ENCODE measurements at places on chromosomes 12 and 14.

- peak; percentile 58 for DNase-seq
These were observed 831 bp upstream of the NKX2-1 start for GRCh38 chr14:36520601-36521525.

GRCh38 chr14:104246401-104247335 is 108.3 kb downstream of the KIF26A start:
- no peak for DNase-seq

DNA sequence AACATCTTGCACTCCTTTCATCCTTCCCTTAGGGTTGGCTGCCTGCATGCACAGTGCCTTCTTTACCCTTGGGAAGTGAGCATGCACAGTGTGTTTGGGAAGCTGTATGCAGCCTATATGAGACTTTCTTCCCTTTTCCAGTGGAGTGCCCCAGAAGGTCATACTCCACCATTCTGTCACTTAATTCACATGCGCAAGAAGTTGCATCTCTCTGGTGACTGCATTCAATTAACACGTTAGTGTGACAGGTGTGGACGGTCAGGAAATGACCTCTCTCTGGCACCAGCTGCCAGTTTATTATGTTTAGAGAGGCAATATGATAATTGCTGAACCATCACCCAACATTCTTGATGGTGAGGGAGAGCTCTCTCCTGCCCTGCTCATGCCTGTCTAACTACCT is 770.0 kb downstream of the FLRT2 start:
- no peak for DNase-seq

DNA sequence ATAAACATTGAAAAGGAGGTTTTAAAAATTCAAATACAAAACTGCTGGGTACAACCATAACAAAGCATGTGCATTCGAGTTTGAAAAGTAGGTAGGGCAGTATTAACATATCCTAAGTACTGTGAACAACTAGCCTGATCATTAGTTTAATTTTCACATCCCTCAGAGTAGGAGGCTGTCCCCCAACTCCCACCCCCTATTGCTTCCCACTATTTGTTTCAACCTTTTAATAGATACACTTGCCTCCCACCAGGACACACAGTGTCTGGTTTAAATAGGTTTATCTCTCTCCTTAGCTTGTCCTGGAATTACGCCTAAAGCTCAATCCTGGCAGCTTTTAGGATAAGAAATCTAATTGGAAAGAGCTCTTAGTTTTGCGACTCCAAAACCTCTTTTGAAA is 2.1 kb downstream of the TAOK3 start:
- DNase-seq, result no peak

- no peak for DNase-seq
These were observed 50.9 kb upstream of the PPFIA2 start for GRCh38 chr12:81809829-81810595.

DNA sequence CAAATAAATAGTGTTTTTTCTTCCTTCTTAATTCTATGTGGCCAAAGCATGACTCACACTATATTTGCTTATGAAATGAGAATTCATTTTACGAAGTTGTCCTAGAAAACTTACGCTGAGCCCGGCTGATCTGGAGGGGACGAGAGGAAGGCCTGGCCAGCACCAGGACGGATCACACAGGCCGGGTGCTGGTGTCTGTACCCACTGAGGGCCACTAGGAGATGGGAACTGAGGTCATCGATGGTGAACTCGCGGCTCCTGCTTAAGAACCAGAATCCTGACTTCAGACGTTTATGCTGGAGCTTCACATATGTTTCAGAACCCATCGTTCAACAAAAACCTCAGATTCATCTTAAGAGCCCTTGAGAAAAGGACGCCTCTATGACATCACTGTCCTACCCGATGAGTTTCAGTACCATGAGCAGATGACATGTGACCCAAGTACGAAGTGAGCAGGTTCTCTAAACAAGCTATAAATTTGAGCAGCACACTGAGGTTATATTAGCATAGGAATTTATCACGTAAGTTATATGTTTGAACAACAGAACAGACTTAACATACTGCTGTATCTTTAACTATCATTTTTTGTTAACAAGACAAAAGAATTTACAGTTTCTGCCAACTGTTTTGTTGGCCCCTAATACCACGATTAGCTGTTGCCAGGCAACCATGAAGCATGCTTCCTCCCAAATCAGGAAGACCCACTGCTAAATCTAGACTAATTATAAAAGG is 111.9 kb downstream of the FOXN3 start:
- no peak for DNase-seq

DNA sequence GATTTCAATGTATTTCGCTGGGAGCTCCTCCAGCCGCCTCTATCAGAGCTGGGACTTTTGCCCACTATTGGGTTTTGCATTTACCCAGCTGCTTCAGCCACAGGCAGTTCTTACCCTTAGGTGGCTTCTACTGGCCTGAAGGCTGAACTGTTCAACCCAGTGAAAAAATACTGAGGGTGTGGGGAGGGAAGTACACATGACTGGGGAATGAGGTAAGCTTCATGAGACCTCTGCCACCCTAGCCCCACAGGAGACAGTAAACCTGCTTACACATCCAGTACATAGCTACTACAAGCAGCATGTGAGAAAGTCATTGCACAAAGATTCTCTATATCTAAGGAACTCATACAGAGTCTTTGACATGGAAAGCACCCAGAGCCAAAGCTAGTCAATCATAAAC is 411.1 kb downstream of the SYT1 start:
- DNase-seq, result no peak

GRCh38 chr14:94945615-94946014 is 175.7 kb upstream of the GSC start:
- no peak for DNase-seq

DNA sequence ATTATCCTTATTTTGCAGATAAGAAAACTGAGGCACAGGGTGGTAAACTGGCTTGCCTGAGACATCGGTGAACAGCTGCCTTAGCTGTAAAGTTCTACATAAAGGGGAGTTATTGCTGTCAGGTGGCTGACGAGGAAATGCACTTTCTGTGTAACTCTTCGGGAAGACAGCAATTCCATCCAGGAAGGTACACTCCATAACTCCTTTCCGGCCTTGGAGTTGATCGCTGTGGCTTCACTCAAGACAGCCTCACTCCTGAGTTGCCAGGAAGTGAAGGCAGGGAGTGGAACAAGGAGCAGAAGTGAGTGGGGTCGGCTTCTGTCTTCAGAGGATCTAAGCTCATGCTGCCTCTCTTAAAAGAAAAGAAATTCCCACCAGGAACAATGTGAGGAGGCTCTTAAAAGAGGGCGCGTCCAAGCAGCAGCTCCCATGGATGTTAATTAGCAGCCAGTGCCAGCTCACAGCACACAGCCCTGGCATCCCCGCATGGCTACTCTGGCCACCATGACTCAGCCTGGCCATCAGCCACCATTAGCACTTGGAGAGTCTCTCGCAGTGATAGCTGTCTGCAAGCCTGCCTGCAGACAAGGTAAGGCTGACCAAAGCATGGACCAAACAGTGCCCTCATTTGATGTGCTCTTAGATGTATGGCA is 60.3 kb downstream of the NUAK1 start:
- no peak for DNase-seq

DNA sequence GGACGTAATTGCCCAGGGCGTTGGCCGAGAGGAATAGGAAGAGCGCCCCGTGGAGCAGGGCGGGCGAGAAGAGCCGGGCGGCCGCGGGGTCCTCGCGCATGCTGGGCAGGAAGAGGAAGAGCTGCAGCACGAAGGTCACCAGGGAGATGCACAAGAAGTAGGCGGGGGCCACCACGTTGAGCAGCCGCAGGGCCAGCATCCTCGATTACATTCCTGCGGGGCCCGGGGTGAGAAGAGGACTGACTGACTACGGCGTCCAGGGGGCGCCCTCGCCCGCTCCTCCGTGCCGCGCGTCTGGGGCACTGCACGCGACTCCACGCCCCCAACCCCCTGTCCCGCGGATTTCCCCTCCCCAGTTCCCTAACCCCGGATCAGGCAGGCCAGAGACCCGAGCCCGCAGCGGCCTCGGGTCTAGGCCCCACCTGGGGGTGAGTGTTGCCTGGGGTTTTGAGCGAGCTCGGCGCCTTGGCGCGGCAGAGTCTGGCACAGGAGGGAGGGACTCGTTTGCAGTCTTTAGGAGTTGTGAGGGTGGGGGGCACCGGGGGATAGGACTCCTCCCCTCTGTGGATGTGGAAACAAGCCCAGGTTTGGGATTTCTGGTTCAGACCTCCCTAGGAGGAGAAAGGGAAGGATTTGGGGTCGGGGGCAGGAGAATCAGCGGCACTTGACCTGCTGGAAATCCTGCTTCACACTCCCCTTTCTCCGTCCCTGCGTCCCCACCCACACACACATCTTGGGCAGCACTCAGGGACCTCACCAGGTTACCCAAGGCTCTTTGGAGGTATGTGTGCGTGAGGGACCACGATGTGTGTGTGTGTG is 1.8 kb downstream of the ZDHHC22 start:
- peak; percentile 92 for DNase-seq

GRCh38 chr14:51576117-51576430 is 75.6 kb upstream of the FRMD6 start:
- no peak for DNase-seq

- no peak for DNase-seq
These were observed 82.1 kb upstream of the FUT8 start for GRCh38 chr14:65330416-65330815.

- no peak for DNase-seq
These were observed 81.6 kb upstream of the RERGL start for GRCh38 chr12:18171571-18171970.

GRCh38 chr14:49451938-49452337 is 134.2 kb downstream of the RPS29 start:
- no peak for DNase-seq

DNA sequence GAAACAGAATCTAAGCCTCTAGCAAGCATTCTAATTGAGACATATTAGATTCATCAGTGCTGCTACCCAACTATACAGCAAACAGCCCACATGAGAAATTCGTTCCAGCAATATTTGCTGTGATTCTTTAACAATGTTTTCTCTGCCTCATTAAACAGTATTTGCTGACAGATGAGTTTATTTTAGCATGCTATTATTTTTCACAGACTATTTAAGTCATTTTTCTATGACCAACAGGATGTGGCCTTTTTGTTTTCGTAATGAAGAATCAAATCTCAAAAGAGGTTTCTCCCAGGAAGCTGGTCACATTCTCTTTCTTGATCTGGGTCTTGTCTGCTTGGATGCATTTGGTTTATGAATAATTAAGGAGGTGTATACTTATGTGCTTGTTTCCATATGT is 23.2 kb upstream of the SERPINA12 start:
- DNase-seq, result no peak

- DNase-seq, result peak; percentile 63
These were observed 40.5 kb downstream of the ESR2 start for GRCh38 chr14:64253672-64254071.

- no peak for DNase-seq
These were observed 350.4 kb downstream of the TRHDE start for GRCh38 chr12:72622556-72622955.
